CD8-positive, alpha-beta memory T cell (primary cell): ENCODE measurements at places on chromosomes 2 and 18.

DNA sequence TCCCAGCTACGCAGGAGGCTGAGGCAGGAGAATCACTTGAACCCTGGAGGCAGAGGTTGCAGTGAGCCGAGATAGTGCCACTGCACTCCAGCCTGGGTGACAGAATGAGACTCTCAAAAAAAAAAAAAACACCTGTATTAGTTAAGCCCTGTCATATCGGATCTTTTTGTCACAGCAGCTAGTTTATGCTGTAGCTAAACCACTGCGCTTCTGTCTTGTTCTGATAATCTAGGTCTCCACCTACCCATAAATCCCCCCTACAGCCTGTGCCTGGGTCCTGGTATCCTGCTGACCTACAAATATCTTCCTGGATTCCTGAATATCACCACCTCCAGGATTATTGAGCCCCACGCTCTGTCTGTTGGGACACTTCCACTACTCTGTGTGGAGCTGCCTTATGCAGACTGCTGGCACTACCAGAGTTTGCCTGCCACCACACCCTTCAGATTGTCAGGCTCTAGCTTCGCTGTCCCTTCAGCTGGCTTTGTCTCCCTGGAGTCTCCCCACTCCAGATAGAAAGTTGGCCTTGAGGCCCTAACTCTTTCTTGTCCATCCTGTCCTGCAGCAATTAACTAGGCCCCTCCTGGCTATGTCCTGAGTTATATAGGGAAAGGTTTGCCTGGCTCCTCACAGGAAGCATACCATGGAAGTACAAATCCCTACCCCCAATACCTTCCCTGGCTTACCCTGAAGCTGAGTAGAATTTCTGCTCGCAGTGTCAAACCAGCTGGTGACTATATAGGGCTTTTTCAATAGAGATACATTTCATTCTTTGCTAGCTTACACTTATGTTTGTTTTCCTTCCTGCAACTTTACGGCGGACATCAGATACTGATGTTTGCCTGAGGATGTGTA is 136.0 kb upstream of the SERTAD2 start:
- DNase-seq, result no peak

GRCh38 chr2:162009543-162009942 is 64.5 kb downstream of the DPP4 start:
- DNase-seq, result no peak

GRCh38 chr2:12168791-12169388 is 422.5 kb downstream of the LPIN1 start:
- DNase-seq, result no peak

DNA sequence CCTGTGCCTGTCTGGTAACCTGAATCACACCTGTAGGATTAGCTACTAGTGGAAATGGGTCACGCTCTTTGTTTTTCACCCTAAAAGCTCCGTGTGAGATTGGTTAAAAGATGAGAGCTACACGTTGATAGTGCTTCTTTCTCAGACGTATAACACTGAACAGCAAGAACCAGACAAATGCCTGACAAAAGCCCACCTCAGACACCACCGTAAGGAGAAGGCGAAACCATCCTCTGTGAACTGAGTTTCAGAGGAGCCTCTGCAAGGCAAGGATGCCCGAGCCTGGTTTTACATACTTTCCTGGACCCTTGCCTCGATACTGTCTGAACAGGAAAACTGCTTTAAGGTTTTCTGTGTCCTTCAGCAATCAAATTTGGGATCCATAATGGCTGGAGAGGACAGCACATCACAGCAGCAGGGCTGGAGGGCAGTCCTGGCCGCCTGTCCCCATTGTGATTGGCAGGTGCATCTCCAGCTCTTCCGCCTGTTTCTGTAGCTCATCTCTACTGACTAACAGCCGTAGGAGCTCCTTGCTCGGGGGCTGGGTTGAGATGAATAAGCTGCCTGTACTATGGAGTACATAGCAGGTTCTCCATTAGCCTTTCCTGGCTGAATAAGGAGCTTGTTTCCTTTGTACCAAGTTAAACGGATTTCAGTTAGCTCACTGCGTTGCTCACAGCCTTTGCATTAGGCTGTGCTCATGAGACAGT is 155.5 kb downstream of the MYT1L start:
- no peak for DNase-seq

- DNase-seq, result no peak
Measured at GRCh38 chr2:44515416-44515815, 153.7 kb downstream of the CAMKMT start.

GRCh38 chr18:26654616-26655524 is 106.5 kb upstream of the KCTD1 start:
- DNase-seq, result no peak

- DNase-seq, result no peak
Measured at GRCh38 chr2:151085181-151085611, 176.5 kb downstream of the RBM43 start.

DNA sequence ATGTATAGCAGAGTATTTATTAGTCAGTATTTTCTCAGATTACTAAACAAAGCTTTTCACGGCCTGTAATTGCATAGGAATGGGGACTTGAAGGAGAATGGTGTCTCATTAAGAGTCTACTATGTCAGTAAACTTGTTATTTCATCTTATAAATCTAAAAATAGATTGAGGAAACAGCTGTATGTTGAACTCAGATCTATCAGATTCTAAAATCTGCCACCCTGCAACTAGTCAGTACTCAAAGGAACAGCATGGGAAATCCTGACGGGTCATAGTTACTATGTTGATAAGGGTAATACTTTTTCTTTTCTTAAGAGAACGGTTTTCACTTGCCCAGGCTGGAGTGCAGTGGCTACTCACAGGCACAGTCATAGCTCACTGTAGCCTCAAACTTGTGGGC is 70.2 kb upstream of the EMILIN2 start:
- DNase-seq, result no peak

DNA sequence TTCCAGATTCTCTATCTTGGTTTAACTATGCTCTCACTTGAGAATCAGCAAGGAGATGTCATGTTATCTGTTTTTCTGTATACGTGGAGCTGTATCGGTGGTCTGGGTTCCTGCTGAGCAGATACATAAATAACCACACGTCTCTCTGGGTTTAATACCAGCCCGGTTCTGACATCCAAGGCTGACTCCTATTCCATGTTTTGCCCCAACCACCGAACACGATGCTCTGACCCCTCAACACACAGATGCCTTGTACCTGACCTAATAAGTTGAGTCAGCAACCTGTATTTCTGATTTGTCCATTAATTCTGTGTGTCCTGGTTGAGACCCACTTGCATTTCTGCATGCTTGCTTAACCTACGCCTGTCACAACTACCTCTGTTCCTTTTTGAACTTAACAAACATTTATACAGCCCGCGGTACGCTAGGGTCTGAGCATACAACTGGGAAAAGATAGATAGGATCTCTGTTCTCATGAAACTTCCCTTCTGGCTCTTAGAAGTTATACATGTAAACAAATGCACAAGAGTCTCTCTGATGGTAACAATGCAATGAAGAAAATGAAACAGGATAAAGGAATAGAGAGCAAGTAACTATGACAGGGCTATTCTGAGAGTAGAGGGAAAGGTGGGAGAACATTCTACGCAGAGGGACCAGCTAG is 480.4 kb downstream of the PARD3B start:
- DNase-seq, result no peak

DNA sequence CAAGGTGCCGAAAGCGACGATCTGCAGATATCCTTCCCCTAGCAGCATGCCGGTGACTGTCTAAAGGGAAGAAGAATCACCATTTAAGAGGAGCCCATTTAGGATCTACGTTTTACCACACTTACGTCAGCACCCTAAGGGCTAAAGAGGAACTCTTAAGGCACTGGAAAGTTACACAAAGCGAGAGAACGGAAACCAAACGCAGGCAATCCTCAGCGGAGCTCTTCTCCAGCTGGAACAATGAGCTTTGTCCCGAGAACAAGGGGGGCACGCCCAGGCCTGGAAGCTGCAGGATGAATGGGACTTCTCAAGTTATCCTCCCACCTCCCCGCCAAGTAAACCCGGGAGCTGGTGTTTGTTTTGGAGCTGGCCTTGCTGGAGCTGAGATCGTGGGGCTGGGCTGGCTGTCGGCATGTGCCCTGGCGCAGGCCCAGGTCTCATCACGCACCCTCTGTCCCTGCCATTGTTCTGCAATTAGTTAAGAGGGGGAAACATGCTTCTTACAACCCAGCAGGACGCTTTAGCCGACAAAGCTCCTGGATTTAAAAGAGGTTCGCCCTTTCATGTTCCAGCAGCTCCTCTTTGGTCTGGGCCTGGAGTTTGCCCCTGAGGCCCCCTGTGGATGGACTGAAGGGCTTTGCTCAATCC is 36.4 kb downstream of the PXDN start:
- no peak for DNase-seq

DNA sequence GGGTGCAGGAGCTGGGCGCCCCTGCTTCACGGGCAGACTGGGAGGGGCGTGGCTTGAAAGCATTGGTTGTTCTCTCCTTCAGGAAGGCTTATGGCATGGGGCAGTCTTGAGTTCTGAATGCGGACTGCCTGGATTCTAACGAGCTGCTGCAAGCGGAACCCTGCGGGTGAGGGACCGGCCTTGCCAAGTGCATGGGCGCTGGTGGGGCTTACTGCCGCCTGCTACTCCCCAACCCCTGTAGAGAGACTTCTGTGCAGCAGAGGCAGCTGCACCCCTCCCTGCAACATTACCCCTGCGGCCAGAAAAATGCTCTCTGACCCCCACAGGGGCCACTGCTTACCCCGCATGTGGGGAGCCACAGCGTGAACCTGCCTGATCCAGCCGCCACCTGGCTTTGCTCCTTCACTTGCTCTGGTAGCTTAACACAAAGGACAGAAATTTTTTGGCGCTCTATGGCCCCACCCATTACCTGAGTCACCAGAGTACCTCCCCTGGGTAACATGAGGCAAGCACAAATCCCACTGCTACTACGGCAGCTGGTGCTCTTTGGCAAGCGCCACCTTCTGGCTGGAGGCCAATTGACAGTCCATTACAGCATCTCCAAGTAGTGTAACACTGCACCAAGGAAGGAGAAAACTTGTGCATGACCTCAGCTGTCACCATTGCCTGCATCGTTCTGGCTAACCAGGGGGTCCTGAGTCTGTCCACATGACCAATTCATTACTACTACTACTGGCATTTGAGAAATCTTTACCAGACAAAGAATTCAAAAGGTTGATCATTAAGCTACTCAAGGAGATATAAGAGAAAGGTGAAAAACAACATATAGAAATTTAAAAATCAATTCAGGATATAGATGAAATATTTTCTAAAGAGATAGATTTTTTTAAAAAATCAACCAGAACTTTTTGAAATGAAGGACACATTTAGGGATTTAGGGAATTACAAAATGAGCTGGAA is 35.4 kb downstream of the MYL12B start:
- DNase-seq, result peak; percentile 95

DNA sequence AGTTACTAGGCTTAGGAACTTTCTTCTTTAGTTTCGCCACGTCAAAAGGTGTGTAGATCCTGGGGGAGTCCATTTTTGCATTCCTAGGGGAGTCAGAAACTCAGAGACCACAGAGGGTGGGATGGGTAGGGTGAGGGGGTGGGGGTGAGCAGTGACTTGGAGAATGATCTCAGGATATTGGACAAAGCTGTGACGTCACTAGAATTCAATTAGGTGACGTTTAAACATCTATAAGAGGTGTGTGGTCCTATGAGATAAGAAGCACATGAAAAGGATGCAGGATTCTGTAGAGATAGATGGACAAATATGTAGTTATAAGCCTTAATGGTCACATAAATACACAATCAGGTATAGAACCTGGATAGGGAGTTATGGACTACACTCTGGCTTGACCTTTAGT is 21.5 kb downstream of the SLC4A3 start:
- DNase-seq, result no peak

DNA sequence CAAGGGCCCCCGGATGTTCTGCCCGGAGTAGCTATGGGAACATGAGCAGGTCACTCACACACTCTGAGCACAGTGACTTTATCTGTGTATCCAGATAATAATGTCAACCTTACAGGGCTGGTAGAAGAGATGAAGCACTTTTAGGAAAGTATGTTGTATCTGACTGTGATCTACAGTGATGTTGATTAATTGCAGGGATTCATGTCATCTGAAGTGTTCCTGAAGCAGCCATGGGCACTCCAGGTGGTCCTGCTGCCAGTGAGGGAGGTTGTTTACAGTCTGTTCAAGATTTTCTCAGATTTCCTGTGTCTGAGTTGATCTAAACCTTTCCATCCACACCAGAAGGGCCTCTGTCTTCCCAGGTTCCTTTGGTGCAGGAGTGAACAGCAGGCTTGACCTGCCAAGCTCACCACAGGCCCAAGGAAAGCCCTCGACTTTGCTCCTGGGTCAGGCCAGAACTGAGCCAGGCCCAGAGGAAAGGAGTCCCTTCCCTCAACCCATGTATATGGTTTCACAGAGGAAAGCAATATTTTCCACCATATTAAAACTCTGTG is 28.0 kb downstream of the KIAA2012 start:
- DNase-seq, result no peak

- peak; percentile 61 for DNase-seq
Measured at GRCh38 chr2:42127425-42128424, 41.4 kb upstream of the EML4 start.

DNA sequence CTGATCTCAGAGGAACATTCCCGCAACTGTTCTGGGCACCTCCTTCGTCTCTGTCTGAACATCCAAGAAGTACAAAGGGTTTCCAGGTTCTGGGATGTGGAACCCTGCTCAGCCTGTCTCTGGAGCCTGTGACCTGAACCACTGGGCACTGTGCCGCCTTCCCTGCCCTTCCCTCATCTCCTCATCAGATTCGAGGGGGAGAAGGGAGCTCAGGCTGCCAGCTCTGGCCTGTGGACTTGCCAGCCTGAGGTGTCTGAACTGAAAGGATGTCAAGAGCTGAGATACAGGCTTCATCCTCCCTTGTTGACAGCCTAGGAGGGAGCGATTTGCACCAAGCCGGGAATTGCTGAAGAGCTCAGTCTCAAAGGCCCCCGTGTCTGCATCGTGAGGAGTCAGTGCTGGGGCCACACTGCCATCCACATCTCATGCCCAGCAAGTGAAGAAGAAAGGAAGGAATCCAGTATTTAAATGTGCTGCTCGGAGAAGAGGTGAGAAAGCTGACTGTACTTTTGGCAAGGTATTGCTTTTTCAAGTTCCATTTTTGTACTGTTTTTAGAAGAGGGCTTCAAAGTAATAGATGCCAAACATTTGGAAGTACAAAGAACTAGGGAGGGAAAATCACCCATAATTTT is 12.6 kb downstream of the NEU2 start:
- DNase-seq, result no peak

DNA sequence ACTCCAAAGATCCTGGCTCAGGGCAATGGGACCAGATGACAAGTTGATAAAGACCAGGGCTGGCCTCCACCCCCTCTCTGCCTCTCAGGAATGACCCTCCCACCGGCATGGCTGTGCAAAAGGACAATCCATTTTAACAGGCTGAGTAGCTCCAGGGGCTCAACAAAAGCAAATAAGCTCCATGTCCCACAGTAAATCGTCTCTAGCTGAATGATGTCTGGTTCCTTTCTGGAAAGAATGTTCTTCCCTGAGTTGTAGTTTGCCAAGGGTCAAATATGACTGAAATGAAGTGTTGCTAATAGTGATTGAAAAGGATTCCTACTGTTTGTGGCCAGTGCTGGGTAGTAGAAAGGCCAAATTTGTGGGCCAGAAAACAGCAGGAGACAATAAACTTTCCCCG is 434.4 kb upstream of the ETAA1 start:
- DNase-seq, result no peak

- DNase-seq, result no peak
Measured at GRCh38 chr18:23902396-23902795, 112.2 kb upstream of the TTC39C start.
